ENCODE measurements at places on chromosomes 11 and 22.

GRCh38 chr11:6719576-6719975 lies 36.4 kb upstream of the MRPL17 start:
- no peak for DNase-seq

- no peak for DNase-seq
These were observed 44.0 kb downstream of the LIF start for GRCh38 chr22:30202531-30203006.

DNA sequence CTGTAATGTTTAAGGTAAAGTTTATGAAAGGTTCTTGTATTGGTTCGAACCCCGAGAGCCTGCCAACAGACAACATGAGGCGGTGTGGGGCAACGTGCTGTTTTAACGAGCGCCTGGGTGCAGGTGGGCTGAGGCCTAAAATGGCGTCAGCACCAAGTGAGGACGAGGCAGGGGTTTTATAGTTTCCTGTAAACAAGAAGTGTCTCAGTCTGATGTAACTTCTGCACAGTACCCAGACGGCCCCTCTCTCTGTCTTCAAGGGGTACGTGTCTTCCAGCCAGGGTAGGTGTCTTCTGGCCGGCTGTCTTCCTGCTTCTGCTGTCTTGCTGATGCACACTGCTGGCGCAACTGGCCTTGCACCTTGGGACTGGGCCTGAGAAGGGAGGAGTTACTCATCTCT lies 2.7 kb downstream of the PPFIBP2 start:
- no peak for DNase-seq

GRCh38 chr11:118883368-118884071 lies at the start of gene CXCR5:
Gene CXCR5, plus strand, starts transcription at chr11:118883892. Its CDS starts 50 bp downstream, at chr11:118883942.
- no peak for DNase-seq

- no peak for DNase-seq
These were observed 10.6 kb upstream of the AIFM3 start for GRCh38 chr22:20956258-20957101.

Measured in stimulated activated CD4-positive, alpha-beta T cell treated with anti-CD3 and anti-CD28 coated beads, Interleukin-15, amount 100 ng/mL, for 1 hour (primary cell).